ENCODE measurements at places on chromosomes 7 and 10.

GRCh38 chr7:131608116-131608500 lies 51.7 kb upstream of the PODXL start:
- DNase-seq = no peak

DNA sequence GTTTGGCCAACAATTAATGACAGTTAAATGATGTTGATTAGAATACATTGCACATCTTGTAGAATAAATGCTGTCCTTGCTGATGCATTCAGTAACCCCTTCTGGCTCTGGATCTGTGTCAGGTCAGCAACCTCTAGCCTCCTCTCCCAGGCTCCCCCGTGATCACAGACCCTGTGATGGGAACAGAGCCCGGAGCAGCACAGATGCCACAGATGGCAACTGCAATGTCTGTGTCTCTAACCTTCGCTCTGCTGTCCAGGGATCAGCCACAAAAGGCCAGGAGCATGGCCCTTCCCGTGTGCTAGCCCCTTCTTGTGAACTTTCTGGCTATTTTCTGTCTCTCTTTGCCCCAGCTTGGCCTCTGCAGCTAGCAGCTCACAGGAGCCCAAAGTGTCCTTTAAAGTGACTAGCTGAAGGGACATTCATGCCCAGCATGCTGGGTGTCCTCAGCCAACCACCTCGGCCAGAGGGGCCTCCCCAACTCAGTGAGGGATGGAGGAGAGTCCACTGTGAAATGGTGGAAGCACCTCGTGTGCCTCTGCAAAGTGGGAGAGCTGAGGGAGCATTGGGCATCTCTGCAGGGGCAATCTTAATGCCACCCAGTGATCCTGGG lies 167.0 kb upstream of the TCERG1L start:
- DNase-seq = no peak

- no peak for DNase-seq
Measured at GRCh38 chr7:156157409-156158012, 345.2 kb upstream of the SHH start.

GRCh38 chr10:128072941-128073645 lies 53.1 kb downstream of the MKI67 start:
- no peak for DNase-seq

- no peak for DNase-seq
Measured at GRCh38 chr7:116570306-116570705, 45.5 kb downstream of the CAV1 start.

DNA sequence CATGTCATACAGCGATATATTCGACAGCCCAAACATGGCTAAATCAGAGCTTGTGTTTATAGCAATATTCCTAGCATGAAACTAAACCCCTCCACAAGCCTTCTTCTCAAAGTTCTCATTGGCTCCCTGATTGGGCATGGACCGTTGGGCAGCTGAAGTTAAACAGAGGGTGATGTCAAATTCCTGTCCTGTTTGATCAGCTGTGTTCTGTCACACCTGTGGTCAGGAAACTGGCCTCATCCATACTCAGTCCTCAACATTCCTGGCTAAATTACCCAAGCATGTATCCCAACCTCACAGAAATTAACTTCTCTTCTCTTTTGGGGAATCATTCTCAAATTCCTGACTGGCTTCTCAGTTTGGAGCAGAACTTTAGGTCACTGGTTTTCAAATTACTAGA lies 107.9 kb downstream of the ODAD2 start:
- DNase-seq = no peak

- DNase-seq = no peak
Measured at GRCh38 chr10:133375357-133376115, 2.4 kb upstream of the ECHS1 start.

- DNase-seq = no peak
Measured at GRCh38 chr7:74197449-74198124, 12.2 kb upstream of the LAT2 start.

GRCh38 chr7:74606909-74607510 lies 50.5 kb upstream of the GTF2I start:
- no peak for DNase-seq

- no peak for DNase-seq
Measured at GRCh38 chr10:74079028-74079935, 71.3 kb downstream of the AP3M1 start.

- no peak for DNase-seq
Measured at GRCh38 chr10:15293862-15294842, 76.9 kb downstream of the FAM171A1 start.

DNA sequence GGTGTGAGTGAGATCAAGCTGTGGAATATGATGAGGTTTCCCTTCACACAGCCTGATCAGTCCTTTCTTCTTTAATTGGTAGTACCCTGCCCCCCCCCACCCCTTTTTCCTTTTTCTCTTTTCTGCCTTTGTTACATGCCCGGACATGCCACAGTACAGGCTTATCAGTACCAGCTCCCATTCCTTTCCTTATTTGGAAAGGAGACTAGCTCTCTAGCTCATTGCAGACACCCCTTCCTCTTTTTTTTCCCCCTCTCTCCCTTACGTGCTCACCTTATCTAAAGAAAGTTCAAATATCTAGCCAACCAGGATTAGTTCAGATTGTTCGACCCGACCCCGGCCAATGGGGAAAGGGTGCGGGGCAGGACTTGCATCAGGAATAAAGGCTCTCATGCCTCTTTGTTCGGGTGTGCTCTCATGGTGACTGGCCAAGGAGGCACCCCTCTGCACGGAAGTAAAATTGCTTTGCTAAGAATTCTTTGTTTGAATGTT lies 230.4 kb downstream of the ACTR3B start:
- no peak for DNase-seq

GRCh38 chr10:60905580-60905979 lies 38.4 kb downstream of the RHOBTB1 start:
- DNase-seq = no peak

- no peak for DNase-seq
Measured at GRCh38 chr10:12806228-12807095, 195.1 kb downstream of the CCDC3 start.

DNA sequence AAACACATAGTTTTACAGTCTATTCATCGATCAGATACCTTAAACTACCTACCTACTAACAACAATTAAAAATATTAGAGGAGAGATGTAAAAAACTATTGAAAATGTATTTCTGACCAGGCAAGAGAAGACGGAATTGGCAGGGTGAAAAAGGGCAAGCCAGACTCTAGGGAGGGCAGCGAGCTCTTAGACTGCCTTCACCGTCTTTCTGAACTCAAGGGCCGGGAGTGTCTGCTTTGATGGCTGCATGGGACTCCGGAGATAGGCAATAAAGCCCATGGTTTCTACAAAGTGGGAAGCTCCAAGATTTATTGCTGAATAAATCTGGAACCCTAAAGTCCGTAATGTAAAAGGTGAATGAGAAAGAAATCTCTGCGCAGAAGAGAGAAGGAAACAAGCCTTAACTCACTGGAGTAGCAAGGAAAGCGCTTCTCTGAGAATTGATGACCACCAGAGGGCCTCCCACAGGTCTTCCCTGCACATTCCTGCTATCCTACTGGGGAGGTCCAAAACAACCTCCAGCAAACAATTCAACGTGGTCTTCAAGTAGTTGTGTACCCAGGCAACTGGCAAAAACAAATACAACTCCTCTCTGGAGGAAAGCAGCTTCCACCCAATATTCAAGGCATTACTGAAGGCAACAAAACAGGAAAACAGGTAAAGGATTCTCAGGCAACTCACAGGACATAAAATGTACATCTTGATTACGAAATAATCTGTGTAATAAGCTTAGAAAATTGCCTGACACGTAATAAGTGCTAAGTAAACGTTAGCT lies 181.3 kb downstream of the SDK1 start:
- DNase-seq = no peak

DNA sequence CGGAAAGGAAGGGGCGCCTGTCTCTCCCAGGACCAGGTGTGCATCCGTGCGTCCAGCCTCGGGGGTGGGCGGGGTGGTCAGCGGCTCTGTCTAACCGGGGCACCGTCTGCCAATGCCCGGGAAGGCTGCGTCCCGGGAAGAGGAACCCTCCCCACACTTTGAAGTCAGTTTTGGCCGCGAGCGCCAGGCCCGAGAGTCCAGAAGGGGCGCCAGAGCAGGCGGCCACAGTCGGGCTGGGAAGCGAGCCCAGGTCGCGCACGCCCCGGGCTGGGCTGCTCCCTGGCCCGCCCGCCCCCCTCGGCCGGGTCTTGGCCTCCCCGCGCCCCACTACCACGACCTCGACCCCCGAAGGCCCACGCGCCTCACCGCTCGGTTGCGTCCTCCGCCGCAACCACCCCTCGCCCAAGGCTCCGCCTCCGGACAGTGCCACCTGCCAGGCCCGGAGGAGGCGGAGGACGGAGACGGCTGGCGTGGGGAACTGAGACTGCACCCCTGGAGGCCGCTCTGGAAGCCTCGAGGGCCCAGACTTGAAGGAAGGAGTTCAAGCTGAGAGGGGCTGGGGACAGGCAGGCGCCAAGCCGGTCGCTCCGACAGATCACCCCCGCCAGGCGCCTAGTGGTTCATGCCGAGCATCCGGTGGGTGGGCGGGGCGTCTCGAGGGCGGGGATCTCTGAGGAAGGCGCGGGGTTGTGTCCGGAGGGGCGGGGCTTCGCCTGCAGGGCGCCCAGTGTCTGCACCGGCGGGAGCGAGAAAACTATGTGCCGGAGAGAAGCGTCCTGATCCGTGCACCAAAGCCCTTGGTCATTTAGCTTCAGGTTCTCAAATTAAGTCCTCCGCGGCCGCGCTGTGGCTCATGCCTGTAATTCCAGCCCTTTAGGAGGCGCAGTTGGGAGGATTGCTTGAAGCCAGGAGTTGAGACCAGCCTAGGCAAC lies at the start of gene BRAT1:
Gene BRAT1 (minus strand): TSS at position 404 of the 932 bp plus-strand sequence. CDS start 1,093 bp downstream, outside the sequence.
- DNase-seq = peak; percentile 90

DNA sequence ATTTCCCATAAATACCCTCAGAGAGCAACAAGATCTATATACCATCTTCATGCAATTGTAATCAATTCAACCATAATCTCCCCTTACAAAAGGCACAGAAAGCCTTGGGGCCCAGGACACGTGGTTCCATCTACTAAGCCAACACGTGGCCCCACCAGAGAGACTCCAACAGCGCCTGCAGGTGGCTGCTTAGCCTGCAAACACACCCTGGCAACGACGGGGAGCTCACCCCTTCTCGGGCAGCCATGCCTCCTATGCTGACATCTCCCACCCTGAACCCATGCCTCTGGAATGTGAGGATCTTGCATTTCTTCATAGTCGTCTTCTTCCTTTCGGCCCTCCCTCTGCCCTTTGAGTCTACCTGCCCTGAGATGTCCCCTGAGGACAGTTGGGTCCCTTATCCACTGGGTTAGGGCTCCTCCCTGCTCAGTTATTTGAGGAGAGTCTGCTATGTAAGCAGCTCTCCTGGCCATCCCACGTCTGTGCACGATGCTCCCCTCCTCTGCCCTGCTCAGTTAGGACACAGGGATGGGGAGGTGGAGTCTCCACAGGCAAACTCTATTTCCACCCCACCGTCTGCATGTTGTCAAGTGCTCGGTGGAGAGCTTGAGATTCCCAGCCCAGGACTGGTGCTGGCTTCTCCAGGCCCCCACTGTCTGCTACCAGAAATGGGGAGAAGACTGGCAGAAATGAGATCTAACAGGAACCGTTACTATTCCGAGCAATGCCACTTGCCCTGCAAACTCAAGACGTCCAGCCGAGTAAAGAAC lies 36.5 kb downstream of the EBF3 start:
- DNase-seq = no peak

Measured in activated naive CD4-positive, alpha-beta T cell treated with anti-CD3 and anti-CD28 coated beads, Interleukin-2, amount 50 U/mL, for 72 hours (primary cell).